Activated CD4-positive, alpha-beta T cell treated with anti-CD3 and anti-CD28 coated beads, Interleukin-10, Interleukin-2, amounts not matched to agents 100 ng/mL and 50 ng/mL, durations not matched to agents 16 hours and 8 hours (primary cell): ENCODE measurements at places on chromosomes 4 and X.

GRCh38 chr4:89397441-89397840 is 89.8 kb upstream of the GPRIN3 start:
- no peak for DNase-seq

DNA sequence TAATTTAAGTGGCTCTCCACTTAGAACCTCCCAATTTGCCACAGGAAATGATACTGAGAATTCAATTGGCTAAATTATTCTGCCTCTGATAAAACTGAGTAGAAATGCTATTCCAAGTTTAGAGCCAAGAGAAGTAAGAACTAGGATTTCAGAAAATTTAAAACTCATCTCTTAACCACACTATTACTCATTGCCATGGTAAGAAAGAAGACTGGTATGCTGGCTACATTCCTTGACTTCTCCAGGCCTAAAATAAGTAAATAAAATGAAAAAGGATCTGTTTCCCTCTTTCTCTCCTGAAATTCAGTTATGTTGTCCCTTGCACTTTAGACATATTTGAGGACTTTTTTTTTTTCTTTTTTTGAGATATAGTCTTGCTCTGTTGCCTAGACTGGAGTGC is 23.3 kb downstream of the ZNF280C start:
- no peak for DNase-seq

- no peak for DNase-seq
These were observed 214.3 kb downstream of the FAT4 start for GRCh38 chr4:125529071-125529470.

DNA sequence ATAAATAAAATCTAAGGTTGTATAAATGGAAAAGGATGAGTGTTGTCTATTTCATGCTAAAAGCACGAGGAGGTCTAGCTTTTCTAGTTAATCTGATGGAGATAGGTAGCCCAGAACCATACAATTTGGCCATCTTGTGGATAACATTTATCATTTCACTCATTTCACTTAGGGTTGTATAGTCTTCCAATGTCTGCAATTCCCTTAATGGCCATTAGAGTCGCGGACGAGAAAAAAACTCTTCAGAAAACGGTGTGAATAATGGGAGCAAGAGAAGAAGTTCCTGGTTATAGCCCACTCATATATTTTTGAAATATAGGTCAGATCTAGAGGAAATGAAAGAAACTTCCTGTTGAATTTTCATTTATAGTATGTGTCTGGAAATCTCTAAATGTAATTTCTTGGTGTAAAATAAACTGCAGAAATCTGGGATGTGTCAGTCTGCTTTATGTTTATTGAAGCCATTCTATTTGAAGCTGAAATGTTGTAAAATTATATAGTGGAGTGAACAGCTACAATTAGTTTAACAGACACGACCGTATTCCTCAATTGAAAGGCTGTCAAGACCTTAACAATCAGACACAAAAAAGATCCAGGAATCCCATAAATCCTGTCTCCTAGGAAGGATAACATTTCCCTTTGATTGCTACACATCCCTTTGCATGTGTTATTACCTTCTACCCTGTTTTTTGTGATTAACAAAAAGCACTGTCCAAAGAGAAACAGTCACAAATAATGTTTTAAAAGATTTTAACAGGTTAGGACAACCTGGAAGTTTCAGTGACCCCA is 47.7 kb upstream of the MGST2 start:
- no peak for DNase-seq

GRCh38 chr4:125676583-125676982 is 361.8 kb downstream of the FAT4 start:
- no peak for DNase-seq

DNA sequence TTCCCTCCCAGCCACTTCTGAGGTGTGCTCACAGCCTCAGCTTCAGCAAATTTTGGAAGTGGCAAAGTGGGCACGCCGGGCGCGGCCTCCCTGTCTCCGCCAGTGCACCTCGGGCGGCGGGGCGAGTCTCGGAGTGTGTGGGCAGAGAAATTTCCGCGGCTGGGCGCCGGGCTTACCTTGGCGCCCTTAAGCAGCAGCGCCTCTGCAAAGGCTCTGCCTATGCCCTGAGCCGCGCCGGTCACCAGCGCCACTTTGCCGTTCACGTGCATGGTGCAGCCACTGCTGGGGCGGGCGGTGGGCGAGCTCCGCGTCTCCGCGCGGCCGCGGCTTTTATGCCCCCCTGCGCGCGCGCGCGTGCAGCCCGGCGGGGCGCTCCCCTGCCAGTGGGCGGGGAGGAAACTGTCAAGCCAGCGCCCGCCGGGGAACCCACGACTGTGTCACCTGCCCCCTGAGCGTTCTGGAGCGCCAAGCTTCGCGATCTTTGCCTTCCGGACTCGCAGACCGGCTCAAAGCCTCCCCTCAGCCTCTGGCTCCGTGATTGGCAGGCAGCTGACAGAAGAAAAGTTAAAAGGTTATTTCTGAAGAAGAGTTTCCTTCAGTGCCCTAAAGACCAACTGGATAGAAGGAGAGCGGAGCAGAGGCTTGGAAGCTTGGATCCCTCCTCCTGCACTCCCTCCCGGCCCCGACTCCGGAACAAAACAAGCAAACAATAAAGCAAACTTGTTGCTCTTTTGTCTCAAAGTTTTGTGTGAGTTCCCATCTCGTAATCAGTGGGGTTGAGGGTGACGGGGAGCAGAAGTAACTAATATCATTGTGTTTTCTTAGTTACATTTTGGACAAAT is at the start of gene HPGD:
Gene HPGD, minus strand, starts transcription at position 306 of the 842 bp plus-strand sequence. Its CDS starts 37 bp downstream, at position 269.
- DNase-seq, result peak; percentile 70

DNA sequence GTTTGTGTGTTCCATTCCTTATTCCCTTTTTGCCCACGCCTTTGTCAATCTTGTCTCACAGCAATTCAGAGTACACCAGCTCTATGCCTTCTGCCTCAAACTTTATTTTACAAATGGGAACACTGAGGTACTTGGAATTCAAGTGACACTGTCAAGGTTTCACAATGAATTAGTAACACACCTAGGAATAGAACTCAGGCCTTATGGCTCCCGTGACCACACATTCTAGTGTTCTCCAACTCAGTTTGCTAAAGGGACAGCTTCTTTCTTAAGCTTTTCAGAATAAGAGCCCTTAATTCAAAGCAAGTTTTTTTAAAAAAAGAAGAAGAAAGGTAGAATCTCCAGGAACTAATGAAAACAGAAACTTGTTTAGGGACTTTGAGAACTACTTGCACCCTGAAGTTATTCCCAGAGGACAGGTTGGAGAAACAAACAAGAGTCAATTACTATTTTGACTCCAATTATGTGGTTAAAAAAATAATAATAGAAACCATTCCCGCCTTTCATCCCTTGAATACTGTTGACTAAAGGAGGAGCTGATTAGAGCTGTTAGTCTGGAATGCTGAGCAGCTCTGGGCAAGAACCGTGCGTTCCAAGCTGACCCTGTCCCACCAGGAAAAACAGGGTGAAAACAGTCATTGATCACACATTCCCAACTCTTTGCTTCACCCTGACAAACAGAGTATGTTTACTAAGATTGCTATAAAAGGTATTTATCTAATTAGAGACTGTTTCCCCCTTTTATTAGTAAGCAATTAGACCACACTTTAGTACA is 408.8 kb upstream of the CNKSR2 start:
- DNase-seq, result no peak

DNA sequence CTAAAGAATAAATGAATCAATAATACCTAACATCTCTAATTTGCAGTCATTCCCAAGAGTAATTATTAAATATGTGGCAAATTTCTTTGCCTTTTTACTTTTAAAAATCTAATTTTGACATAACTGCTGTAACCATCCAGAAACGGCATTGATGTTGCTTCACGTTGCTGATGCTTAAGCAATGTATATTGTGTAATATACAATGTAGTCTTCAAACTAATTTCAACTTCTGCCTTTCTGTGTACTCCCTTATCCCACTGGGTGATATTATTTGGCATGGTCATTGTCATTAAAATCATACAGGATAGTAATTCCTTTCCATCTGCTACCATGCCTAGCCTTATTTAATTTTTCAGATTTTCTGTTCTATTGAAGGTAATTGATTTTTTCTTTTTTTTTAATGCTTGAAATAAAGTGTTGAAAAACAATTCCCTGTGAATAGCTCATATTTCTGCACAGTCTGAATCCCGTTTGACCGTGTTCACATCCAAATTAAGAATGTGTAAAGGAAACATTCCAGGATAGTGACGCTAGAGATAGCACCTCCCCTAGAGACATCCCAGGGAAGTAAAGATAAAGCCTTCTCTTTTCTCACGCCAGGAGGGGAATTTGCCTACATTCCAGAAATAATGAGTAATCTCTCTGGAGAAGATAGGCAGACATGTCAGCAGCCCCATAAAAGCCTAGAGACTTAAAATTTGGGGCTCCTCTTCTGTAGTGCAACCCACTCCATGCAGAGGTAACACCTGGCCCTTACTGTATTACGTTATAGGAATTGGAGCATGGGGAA is 8.6 kb downstream of the FAM200B start:
- no peak for DNase-seq

- no peak for DNase-seq
These were observed 118.3 kb downstream of the CDKL5 start for GRCh38 chrX:18543738-18544137.

DNA sequence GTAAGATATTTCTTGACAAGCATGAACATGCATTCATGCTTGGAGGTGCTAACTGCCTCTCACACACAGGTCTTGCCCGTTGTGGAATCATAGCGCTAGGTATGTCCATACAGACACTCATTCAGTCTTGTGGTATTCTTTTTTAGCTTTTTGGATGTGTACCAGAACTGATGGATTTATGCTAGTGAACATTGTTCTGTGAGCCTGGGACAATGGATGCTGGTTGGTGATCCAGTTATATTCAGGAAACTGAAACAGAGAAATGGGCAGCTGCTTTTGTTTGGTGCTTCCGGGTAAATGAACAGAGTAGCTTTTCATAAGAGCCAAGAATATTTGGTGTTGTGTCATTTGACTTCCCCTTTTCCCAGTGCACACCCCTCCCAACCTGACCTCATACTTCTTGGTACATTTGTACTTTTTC is 78.9 kb upstream of the SLC4A4 start:
- DNase-seq, result no peak

DNA sequence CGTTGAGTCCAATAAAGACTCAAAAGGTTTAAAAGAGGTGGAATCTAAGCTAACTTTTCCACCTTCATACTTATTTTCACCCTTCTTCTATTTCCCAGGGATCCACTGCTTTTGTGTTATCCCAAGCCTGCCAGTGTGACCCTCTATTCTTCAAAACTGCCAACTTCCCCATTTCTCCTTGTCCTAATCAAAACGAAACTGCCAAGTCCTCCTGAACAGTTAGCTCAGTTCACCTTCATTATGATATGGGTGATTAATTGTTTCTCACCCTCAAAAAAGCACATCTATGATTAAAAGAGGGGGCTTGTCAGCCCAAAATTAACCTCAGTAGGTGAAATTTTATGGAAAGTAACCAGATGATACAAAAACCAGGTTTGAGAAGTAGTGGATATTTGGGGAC is 108.4 kb downstream of the GUCY2F start:
- DNase-seq, result no peak

DNA sequence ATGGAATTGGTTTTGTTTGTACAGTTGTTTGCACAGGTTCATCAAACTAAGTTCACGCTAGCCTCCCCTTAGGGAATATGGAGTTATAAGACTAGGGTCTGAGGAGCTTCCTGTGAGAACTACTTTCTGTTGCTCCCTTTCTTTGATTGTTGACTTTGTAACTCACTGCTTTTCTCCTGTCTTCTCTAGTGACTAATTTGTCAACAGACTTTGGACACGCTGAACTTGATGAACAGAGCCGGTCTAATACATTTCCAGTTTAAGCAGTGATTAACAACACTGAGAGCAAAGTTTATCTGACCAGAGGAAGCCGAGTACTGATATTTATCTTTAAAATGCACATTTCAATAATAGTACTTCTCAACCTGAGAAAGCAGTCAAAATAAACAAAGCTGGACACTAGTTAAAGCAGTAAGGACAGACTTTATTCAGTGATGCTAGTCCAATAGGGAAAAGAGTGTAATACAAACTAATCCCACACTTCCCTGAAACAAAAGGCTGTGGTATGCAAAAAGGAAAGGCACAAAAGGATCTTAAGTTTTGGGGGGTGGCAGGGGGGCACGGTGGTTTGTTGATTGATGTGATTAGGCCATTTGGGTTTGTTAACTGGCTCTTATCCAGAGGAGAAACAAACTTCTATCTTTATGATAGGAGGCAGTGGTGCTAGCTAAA is 2.7 kb upstream of the NUDT9 start:
- no peak for DNase-seq

- peak; percentile 71 for DNase-seq
These were observed 19.1 kb downstream of the CD99 start for GRCh38 chrX:2710041-2710840.

DNA sequence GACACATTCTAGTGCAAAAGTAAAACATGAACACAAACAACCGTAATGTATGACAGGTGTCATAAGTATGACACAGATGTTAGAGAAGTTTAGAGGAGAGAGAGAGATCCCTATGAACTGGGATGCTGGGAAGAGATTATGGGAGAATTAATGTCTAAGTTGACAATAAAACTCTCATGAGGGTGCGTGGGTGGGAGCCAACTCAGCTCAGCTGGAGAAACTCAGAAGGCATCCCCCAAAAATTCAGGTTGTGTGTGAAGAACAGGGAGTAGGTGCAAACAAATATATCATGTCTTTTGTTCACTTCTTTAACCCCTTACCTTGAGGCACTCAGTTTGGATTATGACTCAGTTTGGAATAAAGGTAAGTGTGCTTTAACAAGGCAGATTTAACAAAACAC is 484.1 kb downstream of the INPP4B start:
- no peak for DNase-seq

GRCh38 chr4:88211473-88212252 is 53.2 kb upstream of the ABCG2 start:
- DNase-seq, result peak; percentile 66

DNA sequence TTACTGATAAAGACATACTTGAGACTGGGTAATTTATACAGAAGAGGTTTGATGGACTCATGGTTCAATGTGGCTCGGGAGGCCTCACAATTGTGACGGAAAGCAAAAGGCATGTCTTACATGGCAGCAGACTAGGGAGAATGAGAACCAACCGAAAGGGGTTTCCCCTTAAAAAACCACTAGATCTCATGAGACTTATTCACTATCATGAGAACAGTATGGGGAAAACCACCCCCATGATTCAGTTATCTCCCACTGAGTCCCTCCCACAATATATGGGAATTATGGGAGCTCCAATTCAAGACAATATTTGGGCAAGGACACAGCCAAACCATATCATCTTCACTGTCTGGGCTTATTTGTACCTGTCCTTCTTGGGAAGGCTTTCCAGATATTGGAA is 22.8 kb upstream of the MUC7 start:
- DNase-seq, result no peak

DNA sequence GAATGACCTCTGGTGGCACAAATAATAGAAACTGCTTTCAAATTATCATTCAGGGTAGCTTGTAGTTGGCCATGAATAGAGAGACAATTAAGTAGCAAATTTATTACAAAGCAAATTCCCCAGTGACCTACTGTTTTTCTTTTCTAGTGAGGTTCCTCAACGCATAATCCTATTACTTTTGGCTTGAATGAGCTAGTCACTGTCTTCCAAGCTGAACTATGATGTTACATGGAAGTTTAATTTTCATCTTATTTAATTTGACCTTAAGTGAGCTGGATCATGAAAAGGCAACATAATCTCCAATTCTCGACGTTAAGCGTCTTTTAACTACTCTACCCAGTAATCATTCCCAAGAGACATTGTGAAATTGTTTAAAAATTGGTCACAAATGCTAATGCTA is 347.4 kb upstream of the MAGEB2 start:
- DNase-seq, result no peak
